ENCODE measurements at places on chromosomes 11 and 22. TPM values are rescaled to one million over a fixed set of nuclear protein-coding genes. Genes with fewer than 3 reads are reported as not detected.

- no peak for DNase-seq
Observed at GRCh38 chr11:637593-638521, 788 bp downstream of the DRD4 start.

GRCh38 chr22:44074337-44074984 is 50.4 kb downstream of the PARVB start:
- DNase-seq, result no peak

DNA sequence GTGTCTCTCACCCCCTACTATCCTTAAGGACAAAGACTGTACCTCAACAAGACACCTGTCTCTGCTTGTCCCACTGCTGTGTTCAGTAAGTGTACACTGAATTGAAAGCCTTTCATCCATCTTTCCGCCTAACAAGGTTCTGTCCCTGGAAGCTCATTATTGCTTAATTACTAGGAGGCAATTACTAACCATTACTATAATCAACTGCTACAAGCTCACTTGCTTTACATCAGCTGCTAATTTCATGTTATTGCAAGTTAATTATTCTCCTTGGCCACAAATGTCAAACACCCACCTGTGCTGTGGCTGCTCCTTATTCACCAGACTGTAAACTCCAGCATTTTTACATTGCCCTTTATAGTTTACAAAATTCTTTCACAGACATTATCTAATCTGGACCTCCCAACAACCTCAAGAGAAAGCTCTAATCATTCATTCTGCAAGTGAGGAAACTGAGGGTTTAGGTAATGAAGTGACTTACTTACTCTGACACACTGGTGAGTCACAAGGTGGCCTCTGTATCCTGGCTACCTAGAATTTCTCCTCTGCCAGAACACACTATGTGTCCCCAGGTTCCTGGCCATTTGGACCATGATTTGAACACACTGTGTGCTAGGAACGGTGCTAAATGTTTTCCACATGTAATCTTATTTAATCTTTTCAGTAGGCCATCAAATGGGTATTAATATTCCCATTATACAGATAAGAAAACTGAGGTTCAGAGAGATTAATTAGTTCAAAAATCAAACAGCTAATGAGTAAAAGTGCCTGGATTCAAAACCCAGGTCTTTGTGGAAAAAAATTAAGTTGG is 66.7 kb downstream of the RAB30 start:
- no peak for DNase-seq

DNA sequence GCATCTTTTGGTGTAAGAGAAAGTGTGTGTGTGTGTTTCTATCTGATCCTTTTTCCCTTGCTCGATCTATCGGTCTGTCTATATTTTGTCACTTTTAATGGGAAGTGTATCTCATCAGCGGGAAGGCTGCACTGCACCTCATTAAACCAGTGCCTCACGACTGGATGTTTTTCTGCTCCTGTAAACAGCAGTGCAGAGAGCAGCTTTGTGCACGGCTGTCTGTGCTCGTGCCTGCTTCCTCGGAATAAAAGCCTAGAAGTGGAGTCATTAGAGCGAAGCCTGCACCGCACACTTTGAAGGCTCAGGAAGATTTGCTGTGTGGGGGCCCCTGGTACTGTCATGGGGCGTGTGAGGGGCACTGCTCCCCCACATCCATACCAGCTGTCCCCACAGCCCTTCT is 27.0 kb upstream of the PARVG start:
- no peak for DNase-seq

- DNase-seq, result no peak
Observed at GRCh38 chr11:59841514-59841913, 3.8 kb downstream of the CBLIF start.

TREH gene
- not detected for total RNA-seq

AQP11 gene
- total RNA-seq, result 0.69 TPM

ESAM gene
- total RNA-seq, result 40.0 TPM

IL17REL gene
- total RNA-seq, result not detected

SPON1 gene
- total RNA-seq, result 9.4 TPM
